Stimulated activated CD8-positive, alpha-beta memory T cell treated with anti-CD3 and anti-CD28 coated beads, Interleukin-7, amount 100 ng/mL, for 24 hours (primary cell): ENCODE measurements at places on chromosomes 3 and 15.

DNA sequence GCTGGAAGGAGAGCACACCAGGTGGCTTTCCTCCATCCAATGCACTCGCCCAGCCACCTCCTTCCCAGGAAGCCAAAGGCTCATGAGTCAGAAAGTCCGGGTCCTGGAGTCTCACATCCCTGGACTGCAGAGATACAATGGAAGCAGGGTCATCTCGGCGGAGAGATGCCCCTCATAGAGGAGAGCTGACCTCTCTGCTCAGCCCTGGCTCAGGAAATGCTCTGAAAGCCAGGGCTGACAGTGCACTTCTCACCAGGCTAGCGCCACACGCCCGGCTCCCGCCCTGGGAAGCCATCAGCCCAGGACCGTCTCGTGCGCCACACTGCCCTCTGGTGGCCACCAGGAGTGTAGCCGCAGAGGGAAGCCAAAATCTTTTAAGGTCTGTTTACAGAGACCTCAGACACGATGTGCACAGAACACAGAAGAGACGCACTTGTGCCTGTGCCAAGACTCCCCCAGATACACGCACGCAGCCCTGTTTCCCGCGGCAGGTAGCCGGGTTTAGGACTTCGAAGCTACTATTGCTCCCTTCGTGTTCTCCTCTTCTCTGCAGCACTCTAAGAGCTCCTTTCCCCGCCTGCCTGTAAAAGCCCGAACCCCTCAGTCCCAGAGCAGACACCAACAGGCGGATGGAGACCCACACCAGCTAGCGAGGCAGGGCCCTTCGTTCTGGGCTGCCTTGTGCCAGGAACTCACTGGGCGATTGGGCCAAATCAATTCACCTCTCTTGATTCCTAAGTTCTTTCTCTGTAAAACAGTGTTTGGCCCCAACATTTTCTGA lies 9.7 kb downstream of the NTRK3 start:
- DNase-seq = peak; percentile 48

DNA sequence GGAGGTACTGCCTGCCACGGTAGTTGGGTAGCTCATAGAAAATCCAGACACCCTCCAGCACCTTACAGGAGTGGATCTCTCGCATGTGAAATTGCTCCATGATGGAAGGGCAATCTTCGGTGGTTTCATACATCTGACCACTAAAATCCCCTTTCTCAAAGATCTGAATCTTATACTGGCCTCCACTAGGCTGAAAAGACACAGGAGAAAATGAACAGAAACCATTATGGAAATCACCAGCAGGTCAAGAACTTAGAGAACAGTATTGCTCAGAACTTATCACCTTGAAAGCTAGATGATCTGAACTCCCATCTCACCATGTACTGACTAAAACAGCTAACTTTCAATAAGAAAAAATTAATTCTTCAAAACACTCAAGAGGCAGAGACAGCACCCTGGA lies 5.4 kb downstream of the CRYGS start:
- DNase-seq = no peak

GRCh38 chr15:65405791-65406423 lies 16.8 kb downstream of the IGDCC4 start:
- no peak for DNase-seq

- DNase-seq = no peak
These were observed 44.0 kb upstream of the SEC22A start for GRCh38 chr3:123157598-123158287.

- DNase-seq = no peak
These were observed 206.8 kb upstream of the TGFBR2 start for GRCh38 chr3:30399394-30400181.

- no peak for DNase-seq
These were observed 77.2 kb upstream of the SLITRK3 start for GRCh38 chr3:165273411-165273810.

GRCh38 chr3:31227131-31227562 lies 305.6 kb upstream of the STT3B start:
- no peak for DNase-seq

GRCh38 chr3:159945930-159946329 lies 42.7 kb upstream of the IL12A start:
- DNase-seq = no peak

GRCh38 chr3:169448501-169448900 lies 215.0 kb downstream of the MECOM start:
- DNase-seq = no peak

DNA sequence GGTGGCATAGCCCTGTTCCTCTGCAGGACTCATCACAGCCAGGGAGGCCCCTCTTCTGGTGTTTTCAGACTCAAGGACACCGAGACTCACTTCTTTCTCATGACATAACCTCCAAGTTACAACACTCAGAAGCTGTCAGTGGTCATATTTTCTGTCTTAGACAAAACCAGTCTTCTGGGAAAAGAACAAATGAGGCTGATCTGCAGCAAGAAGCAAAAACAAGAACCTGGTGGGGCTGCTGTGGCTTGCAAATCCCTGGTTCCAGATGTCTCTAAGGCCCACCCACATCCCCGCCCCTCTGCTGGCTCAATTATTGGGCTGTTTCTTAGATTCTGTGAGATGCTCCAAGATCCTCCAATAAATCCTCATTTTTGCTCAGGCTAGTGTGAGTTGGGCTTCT lies 16.6 kb upstream of the LOXL1 start:
- DNase-seq = no peak

- DNase-seq = no peak
These were observed 5.6 kb downstream of the THPO start for GRCh38 chr3:184372296-184372821.

DNA sequence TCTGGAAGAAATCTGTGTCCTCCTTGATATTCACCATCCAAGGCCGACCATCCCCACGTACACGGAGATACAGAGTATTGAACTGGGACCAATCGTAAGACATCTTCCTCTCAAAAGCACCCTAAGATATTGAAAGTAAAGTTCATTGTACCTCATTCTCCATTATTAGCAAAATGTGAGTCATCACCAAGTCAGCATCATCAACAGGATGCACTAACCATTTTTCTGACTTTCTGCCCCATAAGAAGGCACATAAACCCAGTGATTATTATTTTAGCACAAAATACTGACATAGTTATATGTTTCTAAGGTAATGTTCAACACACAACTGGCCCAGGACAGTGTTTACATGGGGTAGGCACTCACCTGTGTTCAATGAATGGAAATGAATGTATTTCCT lies 7.4 kb downstream of the NDUFAF1 start:
- no peak for DNase-seq

GRCh38 chr15:48086133-48086532 lies 34.7 kb upstream of the SLC24A5 start:
- DNase-seq = no peak

- no peak for DNase-seq
These were observed 37.1 kb downstream of the ZIC4 start for GRCh38 chr3:147369231-147369630.

DNA sequence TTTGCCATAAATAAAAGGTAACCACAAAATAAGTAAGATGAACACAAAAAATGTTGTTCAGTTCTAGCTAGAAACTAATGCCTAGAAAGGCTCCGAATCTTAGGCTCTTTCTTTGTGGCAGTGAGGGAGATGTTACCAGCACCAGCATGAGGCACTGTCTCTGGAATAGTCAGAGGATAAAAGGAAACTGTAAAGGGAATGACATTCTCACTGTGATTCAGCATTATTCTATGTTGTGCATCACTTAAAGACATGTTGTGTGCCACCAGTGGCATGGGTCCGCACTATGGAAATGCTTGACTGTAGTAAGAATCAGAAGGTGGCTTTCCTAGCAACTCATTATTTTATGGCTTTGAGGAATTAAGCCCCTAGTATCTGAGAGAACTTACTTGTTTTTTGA lies 70.8 kb downstream of the SEC22A start:
- no peak for DNase-seq

GRCh38 chr3:27425896-27426565 lies 56.8 kb upstream of the NEK10 start:
- DNase-seq = no peak

DNA sequence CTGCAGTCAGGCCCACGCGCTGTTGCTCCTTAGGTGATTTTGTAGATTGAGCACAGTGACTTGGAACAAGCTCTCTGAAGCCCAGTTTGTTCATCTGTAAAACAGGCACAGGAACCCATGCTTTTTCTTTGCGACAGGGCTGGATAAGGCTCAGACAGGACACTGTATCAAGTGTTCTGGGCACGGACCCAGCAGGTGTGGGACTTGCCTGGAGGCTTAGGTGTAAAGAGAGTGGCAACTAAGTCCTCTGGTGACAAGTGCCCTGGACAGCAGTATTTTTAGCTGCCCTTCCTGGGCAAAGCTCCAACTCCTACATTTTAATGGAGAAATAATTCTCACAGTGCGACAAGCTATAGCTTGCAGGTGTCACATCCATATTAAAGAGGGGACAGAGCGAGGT lies 32.2 kb downstream of the CD276 start:
- no peak for DNase-seq

DNA sequence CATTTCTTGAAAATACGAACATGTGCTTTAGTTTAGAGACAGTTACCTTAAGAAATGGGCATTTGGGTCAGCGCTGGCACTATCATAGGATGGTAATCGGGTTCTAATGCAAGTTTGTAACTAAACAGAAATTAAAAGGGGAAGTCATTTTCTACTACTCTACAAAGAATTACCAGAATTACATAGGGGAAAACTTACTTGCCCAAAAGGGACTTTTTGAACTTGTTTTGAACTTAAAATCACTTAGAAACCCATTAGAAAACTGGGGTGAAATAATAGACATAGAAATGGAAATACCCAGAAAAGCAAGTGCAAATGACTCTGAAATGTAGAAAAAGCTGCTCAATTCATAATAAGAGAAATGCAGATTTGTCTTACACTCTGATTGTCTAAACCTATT lies 44.9 kb downstream of the SPATA16 start:
- no peak for DNase-seq

DNA sequence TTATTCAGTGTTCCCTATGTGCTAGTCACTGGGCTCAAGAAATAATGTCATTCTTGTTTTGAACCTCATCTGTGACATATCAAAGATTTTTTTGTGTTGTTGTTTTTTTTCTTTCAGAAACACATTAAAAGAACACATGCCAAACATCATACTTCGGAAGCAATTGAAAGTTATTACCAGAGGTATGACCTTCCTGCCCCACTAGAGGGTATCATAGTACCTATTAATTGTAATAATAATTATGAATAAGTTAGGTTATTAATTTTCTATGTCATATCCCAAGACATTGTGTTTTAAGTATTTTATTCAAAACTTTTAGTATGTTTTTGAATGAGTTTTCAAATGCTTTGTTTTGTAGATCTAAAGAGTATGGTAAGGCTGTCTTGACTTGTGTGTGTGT lies 65.7 kb downstream of the CDIN1 start:
- no peak for DNase-seq

DNA sequence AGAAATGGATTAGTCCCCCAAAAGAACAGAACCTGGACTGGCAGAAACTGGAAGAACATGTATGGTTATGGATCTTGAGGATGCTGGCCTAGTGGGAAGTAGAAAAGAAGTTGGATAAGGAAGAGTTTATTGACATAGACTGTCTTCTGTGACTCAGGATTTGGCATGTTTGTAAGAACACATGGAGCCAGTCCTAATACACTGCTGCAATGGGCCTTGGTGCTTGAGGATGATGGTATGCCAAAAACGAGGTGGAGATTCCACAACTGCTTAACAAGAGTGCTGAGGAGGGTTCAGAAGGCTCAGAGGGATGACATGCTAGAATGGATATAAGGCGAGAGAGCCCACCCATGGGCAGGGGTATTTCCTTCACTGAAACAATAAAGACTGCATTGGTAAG lies 22.4 kb downstream of the LZTFL1 start:
- DNase-seq = no peak

DNA sequence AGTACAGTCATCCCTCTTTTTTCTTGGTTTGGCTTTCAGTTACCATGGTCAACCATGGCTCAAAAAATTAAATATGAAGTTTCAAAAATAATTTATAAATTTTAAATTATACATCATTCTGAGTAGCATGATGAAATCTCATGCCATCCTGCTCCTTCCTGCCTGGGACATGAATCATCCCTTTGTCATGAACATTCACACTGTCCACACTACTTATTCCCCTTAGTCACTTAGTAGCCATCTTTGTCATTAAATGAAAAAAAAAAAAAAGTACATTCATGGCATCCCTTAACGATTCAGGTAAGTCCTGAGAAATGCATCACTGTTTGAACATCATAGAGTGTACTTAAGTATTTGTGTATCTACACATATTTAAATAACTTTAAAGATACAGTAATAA lies 1046.3 kb downstream of the ROBO2 start:
- DNase-seq = no peak

- no peak for DNase-seq
These were observed 11.8 kb upstream of the SLC2A2 start for GRCh38 chr3:171038342-171038741.

- DNase-seq = no peak
These were observed 3.3 kb downstream of the MSL2 start for GRCh38 chr3:136192831-136193230.

GRCh38 chr3:135103917-135104316 lies 308.9 kb downstream of the EPHB1 start:
- DNase-seq = no peak

DNA sequence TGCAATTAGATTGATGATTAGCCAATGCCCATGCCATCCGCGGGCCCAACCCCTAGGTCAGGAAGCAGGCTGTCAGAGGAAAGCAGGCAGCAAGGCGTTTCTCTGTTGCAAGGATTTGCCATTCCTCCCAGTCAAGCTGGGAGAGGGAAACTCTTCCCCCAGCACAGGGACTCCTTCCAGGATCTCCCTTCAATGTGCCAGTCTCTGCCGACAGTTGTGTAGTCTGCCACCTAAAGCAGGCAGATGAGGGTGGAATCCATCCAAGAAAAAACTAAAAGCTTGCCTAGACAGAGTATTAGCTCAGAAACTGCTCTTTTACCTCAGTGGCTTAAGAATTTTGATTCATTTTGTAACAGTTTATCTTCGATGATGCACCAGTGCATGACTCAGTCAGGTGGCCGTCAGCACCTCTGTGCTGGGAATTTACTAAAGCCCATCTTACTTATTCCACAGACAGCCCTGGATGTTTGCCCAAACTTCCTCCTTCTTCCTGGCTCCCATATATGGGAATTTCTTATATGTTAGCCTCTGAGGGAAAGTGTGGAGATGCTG lies 501.5 kb upstream of the THBS1 start:
- DNase-seq = no peak

- DNase-seq = no peak
These were observed 42.3 kb downstream of the MAGEF1 start for GRCh38 chr3:184669578-184669977.

DNA sequence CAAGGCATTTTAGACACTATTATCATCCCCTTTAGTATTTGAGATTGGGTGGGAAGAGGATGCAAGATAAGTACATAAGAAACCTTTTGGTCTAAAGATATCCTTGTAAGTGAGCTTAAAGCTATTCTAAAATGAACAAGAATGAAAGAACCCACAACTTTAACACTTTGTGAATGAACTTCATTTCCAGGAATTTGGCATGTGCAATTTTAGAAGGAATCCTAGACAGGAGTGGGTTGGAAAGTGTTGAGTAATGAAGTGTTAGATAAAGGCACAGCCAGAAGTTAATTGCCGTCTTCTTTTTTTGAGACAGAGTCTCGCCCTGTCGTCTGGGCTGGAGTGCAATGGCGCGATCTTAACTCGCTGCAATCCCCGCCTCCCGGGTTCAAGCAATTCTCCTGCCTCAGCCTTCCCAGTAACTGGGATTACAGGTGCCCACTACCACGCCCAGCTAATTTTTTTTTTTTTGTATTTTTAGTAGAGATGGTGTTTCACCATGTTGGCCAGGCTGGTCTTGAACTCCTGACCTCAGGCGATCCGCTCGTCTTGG lies 13.2 kb upstream of the TEX9 start:
- DNase-seq = no peak
